COR-L47 (cell line): ENCODE measurements at places on chromosomes 4 and X.

DNA sequence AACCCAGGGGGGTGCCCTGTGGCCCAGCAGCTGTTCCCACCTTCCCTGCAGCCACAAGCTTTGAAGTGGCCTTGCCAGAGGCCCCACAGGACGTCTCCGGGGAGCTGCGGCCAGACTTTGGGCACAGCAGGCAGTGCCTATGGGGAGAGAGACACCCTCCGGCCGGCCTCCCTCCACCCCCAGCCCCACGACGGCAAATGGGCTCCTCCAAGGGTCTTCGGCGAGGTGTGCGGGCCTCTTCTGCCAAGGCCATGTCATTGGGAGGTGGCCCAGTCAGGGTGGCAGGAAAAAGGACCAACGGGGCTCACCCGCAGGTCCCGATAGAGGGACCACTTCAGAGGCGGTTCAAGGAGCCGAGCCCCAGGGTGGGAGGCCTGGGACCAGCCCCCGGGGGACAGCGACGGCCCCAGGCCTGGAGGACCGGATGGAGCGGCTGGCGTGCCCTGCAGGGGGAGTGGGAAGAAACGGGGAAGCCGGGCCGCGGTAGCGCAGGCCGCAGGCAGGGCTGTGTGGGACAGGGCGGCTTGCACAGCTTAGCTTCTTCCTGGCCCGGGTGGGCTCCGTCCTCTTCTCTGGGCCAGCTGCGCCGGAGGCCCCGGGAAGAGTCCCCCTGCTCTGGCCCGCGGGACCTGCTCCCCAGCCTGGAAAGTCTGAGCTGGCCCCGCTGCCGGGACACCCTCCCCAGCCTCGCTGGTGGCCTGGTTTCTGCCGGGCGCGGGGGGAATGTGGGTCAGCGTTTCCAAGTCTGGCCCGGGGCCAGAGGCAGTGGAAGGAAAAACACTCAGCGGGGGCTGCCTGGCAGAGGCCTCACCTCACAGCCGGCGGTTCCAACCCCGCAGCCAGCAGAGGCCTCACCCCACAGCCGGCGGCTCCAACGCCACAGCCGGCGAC is 21.9 kb upstream of the SPON2 start:
- DNase-seq, result no peak

DNA sequence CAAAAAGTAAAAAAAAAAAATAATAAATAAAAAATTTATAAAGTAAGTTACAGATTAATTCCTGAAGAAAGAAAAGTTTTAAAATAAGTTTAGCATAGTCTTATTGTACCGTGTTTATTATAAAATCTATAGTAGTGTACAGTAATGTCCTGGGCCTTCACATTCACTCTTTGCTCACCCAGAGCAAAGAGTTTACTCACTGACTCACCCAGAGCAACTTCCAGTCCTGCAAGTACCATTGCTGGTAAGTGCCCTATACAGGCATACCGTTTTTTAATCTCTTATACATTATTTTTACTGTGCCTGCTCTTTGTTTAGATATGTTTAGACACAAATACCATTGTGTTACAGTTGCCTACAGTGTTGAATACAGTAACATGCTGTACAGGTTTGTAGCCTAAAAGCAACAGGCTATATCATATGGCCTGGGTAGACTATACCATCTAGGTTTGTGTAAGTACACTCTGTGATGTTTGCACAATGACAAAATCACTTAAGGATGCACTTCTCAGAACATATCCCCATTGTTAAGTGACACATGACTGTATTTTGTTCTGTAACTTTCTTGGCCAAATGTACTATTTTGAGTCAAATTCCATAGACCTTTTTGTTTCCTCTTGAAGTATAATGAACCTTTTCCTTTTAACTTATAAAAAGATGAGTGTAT is 199.0 kb upstream of the NUDT6 start:
- no peak for DNase-seq

DNA sequence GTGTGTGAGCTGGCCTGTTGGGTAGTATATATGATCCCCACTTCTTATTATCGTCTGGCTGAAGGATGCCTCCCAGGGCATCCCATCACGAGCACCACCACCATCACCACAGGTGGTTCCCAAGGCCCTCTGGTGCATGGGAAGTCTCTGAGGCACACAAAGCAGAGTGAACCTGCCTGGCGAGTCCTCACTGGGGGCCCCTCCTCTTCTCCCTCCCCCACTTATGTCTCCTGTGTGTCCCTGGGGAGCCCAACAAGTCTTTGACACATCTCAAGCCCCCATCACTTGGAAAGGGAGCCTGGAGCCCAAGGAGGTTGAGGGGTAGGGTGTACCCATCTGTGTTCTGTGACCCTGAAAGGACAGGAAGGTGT is 45.5 kb upstream of the NKX1-1 start:
- DNase-seq, result no peak

DNA sequence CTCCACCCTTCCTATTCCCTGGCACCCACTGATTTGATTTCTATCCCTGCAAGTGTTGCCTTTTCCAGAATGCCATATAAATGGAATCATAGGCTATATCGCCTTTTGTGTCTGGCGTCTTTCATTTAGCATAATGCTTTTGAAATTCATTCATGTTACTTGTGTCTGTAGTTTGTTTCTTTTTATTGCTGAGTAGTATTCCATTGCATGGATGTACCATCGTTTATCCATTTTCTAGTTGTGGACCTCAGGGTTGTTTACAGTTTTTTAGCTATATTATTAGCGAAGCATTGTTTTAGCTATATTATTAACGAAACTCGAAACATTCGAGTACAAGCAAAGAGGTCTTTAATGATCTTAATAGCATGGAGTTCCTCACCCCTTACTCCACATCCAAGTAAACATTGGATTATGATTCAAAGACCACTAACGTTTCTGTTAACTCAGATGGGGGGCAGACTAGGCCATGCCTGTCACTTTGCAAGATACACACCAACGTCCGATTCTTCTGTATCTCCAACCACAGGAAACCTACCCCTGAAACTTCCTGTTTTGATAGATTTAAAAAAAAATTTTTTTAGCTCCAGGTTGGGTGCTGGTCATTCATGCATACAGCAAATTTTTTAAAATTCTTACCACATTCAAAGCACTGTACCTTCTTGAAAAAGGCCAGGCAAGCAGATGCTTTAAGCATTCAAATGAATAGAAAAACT is 1.1 kb downstream of the DCK start:
- DNase-seq, result no peak

GRCh38 chr4:38013461-38014366 is 53.5 kb downstream of the PTTG2 start:
- DNase-seq, result peak; percentile 93

- no peak for DNase-seq
Measured at GRCh38 chr4:141473952-141474351, 162.4 kb upstream of the IL15 start.

GRCh38 chrX:134737061-134737460 is 78.8 kb upstream of the PLAC1 start:
- DNase-seq, result no peak

DNA sequence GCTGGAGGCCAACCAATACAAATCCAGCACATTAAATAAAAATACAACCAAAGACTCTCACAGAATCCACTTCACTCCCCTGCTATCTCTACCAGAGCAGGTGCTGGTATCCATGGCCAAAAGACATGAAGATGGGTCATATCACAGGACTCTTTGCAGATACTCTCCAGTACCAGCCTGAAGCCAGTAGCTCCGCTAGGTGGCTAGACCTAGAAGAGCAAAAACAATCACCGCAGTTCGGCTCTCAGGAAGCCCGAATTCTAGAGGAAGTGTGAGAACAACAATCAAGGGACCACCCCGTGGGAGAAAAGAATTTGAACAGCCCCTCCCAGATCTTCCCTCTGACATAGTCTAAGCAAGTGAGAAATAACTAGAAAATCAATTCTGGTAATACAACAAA is 20.2 kb downstream of the CLIC2 start:
- DNase-seq, result no peak
